ENCODE measurements at places on chromosomes 3 and 15.

- no peak for DNase-seq
Observed at GRCh38 chr3:160797356-160797755, 41.3 kb downstream of the PPM1L start.

GRCh38 chr3:48662753-48663488 lies at the start of gene CELSR3:
TSS of gene CELSR3 (minus strand) at chr3:48662886. CDS start at chr3:48662634, 252 bp downstream.
- DNase-seq: no peak

GRCh38 chr3:123791417-123791816 lies 92.7 kb downstream of the MYLK start:
- DNase-seq: no peak

GRCh38 chr3:46701181-46701939 lies at the start of gene TMIE:
TSS of gene TMIE (plus strand) at chr3:46701392. CDS start at chr3:46701488, 96 bp downstream.
- no peak for DNase-seq

DNA sequence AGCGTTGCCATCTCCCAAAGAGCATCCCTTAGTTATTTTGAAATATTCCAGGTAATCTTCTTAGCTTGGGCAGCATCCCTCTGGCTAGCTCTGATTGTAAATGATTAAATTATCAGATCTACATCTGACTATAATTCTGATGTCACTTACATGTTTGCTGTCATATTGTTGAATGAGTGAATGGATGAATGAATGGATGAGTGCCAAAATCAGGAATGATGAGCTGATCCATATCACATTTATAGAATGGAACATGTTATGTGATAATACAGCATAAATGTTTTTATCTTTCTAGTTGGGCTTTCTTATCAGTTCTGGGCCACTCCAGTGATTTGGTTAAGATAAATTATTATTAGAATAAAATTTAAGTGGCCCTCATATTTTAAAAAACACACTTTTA lies 14.0 kb downstream of the FAN1 start:
- DNase-seq: no peak

Data from kidney capillary endothelial cell (primary cell).